ENCODE measurements at places on chromosomes 3 and 15. TPM values are rescaled to one million over a fixed set of nuclear protein-coding genes. Genes with fewer than 3 reads are reported as not detected.

The RTP1 gene
- 0.41 TPM for total RNA-seq

The PARP9 gene
- total RNA-seq, result 4.1 TPM

The OR5K2 gene
- total RNA-seq, result not detected

The CTXND1 gene
- 0.41 TPM for total RNA-seq

The TRH gene
- total RNA-seq, result 4.1 TPM

The KLF13 gene
- total RNA-seq, result 45.2 TPM

The NUDT16 gene
- total RNA-seq, result 11.8 TPM

The EFL1 gene
- 34.6 TPM for total RNA-seq

The KIF23 gene
- total RNA-seq, result 6.5 TPM

The GRIP2 gene
- 8.2 TPM for total RNA-seq

The RTP3 gene
- not detected for total RNA-seq

The NR2E3 gene
- not detected for total RNA-seq

The EFHB gene
- 0.41 TPM for total RNA-seq

The GOLGA6D gene
- not detected for total RNA-seq

The BLM gene
- total RNA-seq, result 3.3 TPM

The MST1R gene
- total RNA-seq, result 0.41 TPM

The CCDC39 gene
- total RNA-seq, result 0.82 TPM

All from frontal cortex (tissue), 4 donors.